Fibroblast of skin of left quadriceps (primary cell): ENCODE measurements at places on chromosomes 12 and 14.

GRCh38 chr12:8860165-8860961, 37.9 kb downstream of the A2ML1 start:
- DNase-seq: peak; percentile 1

DNA sequence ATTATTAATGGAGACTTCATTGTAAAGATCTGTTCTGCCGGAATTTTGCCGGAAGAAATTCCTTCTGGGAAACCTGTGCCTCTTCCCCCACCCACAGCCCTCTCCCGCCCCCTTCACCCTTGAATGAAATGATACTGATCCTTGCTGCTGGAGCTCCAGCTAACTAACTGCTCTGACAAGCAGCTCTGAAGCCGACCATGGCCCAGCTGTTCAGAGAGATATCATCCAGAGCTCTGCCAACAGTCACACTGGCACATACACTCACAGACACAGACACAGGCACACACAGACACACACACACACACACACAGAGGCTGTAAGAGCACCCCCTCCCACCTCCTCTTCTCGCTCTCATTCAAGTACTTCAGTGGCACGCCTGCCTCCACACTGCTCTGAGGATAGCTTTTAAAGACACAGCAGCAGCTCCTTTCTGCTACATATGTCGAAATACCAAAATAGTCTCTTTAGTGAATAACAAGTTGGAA, 88.6 kb downstream of the R3HDM2 start:
- DNase-seq: no peak

GRCh38 chr14:64646103-64646502, 58.1 kb upstream of the PLEKHG3 start:
- peak; percentile 77 for DNase-seq

- DNase-seq: no peak
These were observed 154.2 kb downstream of the DYRK2 start for GRCh38 chr12:67802731-67803130.

- DNase-seq: peak; percentile 10
These were observed 112.7 kb downstream of the NCOR2 start for GRCh38 chr12:124454735-124455134.

DNA sequence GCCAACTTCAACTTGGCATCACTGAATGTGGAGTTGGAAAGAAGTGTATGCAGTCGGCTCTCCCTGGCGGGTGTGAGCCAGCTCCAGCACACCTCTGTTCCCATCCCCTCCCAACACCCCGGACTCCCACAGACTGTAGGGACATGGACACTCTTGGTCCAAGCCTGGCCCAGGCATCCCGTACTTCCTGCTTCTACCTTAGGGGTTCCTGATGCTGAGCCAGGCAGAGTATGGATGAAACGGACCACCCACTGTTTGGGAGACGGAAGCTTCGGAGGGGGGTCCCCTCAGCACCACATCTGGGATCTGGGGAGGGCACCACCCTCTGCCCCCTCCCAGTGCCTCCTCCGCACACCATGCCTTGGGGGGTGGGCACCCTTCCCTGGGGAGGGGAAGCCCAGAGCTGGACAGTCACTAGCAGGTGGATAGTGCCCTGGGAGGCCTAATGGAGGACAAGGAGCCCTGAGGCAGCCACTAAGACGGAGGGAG, 62.0 kb downstream of the LGMN start:
- DNase-seq: no peak

DNA sequence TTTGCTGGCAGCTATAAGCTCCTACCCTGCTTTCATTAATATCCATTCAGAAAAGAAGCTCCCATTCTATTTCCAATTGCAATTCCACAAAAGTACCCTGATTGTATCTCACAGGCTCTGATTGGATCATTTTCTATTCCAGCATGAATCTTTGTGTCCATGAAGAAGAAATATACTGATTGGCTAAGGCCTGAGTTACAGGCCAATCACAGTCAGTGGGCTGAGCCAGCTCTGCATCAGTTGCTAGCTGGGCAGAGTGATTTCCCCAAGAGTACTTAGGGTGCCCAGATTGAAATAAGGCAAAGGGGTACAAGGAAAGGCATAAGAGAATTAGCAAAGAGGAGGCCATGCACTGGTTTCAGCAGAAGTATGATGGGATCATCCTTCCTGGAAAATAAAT, 14.4 kb downstream of the ART4 start:
- no peak for DNase-seq

- DNase-seq: no peak
These were observed 187.1 kb downstream of the KICS2 start for GRCh38 chr12:64034901-64035576.

DNA sequence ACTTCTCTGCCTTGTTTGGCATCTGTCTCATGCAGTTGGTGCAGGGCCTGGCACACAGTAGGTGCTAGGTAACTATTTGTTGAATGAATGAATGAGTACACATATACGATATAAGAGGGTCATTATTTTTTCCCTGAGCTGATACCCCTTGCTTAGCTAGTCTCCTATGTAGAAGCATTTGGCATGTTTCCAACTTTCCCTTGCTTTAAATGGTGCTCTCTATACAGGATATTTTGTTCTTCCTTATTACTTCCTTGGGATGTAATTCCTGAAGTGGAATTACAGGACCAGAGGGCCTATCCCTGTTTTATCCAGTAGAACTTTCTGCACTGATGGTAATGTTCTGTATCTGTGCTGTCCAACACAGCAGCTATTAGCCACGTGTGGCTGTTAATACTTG, 250.1 kb upstream of the PWP1 start:
- no peak for DNase-seq

DNA sequence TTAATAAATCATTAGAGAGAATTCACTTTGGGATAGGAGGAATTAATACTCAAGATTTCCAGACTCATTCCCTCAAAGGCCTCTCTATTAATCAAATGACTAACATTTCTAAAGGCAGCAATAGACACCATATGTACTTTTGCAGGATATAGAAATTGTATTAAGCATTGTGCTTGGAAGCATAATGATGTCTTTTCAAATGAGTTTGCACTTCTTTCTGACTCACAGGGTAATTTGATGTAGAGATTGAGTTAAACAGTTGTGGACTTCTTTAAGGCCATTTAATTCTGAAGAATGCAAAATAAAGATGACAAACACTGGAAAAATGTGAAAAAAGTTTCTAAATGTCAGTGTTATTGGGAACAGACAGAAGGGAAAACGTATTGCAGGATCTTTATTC, 63.4 kb upstream of the CSRP2 start:
- peak; percentile 93 for DNase-seq

GRCh38 chr12:64736771-64737170, 22.4 kb downstream of the GNS start:
- no peak for DNase-seq

- DNase-seq: no peak
These were observed 295.7 kb upstream of the FKBP4 start for GRCh38 chr12:2498964-2499500.

- DNase-seq: no peak
These were observed 92.0 kb downstream of the IRF2BPL start for GRCh38 chr14:76936483-76936882.

- no peak for DNase-seq
These were observed 3.5 kb upstream of the HIGD1C start for GRCh38 chr12:50948798-50949197.

GRCh38 chr14:76267322-76268046, 108.5 kb upstream of the ESRRB start:
- DNase-seq: no peak

DNA sequence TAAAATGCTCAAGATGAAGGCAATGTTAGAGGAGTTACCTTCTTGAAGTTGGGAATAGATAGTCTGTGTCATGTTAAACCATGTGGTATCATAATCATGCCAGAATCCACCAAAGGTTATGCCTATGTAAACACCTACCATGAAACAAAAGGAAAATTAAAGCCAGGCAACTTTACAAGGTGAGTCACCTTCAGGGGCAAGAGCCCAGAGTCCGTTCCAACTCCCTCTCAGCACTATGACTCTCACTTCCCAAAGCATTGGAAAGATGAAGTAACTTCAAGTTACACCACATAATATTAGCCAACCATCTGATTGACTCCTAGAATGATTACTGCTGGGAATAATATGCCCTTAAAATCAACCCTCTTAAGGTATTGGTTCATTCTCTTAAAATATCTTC, 38.5 kb downstream of the CATSPERB start:
- DNase-seq: no peak

- peak; percentile 32 for DNase-seq
These were observed 172.7 kb downstream of the ANO6 start for GRCh38 chr12:45388545-45388944.

DNA sequence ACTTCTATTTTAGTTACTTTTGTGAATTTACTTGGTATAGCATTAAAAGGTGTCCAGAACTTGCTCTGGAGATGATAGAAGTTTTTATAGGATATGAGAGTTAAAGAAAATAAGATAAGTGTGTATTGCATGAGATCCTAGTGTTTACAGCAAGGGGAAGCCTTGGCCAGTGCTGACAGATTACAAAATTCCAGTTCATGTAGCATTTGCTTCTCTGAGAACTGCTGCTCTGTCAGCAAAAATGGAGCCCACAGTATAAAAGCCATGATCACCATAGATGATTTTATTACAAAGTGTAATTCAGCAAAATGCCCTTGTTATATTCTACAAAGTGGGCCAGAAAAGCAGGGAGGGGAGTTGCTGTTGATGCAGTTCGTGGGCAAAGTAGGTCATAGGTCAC, 40.0 kb upstream of the ATF1 start:
- no peak for DNase-seq

DNA sequence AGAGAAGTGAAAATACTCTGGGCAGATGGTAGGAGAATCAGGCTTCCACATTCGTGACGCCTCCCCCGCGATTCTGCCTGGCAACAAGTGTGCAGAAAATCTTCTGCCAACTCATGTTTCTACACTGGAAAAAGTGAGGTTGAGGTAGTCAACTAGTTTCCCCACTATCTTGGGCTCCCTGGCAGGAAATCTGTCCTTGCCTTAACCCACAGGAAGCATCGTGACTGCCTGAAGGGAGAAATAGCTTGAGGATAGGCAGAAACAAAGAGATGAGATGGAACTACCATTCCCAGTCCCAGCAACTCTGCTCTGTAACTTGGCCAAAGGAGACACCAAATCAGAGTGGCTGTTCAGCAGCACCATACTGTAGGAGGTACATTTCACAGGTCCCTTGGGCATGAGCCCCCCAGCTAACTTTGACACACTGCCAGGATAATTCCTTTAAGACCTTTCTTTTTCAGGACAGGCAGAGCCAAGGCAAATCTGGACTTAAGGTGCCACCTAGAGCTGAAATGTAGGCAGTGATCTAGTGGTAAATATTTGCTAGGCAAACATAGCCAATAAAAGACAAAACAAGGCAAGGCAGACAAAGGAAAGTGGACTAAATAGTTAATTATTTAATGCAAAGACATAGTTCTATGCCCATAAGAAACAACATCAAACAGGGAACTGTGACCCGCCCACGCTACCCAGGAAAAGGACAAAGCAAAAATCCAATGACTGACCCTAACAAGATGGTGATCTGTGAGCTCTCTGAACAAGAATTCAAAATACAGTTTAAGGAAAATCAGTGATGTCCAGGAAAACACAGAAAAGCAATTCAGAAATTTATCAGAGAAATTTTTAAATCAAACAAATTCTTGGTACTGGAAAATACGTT, 205.1 kb downstream of the PTPRO start:
- DNase-seq: no peak

DNA sequence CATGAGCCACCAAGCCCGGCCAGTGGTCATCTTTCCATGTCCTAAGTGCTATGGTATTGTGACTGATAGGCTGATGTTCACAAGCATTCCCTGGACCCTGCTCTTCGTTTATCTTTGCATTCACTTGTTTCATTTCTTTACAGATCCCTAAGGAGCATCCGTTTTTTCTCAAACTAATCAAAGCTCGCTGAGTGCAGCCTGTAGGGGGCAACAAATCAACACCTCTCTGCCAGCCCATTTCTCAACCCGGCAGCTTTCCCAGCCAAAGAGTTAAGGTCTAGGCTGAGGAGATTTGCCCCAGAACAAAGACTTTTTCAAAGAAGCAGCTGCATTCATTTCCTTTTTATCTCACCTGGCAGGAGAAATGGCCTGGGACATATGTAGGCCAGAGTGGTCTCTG, 12.1 kb downstream of the SIRT4 start:
- no peak for DNase-seq

- no peak for DNase-seq
These were observed 16.1 kb downstream of the PIGH start for GRCh38 chr14:67583711-67584644.

- no peak for DNase-seq
These were observed 325.8 kb upstream of the DIO3 start for GRCh38 chr14:101235335-101236103.

- DNase-seq: peak; percentile 71
These were observed 119.4 kb downstream of the SAMD4A start for GRCh38 chr14:54686219-54686870.

- DNase-seq: no peak
These were observed 58.8 kb downstream of the PPP2R5C start for GRCh38 chr14:101820283-101820798.

DNA sequence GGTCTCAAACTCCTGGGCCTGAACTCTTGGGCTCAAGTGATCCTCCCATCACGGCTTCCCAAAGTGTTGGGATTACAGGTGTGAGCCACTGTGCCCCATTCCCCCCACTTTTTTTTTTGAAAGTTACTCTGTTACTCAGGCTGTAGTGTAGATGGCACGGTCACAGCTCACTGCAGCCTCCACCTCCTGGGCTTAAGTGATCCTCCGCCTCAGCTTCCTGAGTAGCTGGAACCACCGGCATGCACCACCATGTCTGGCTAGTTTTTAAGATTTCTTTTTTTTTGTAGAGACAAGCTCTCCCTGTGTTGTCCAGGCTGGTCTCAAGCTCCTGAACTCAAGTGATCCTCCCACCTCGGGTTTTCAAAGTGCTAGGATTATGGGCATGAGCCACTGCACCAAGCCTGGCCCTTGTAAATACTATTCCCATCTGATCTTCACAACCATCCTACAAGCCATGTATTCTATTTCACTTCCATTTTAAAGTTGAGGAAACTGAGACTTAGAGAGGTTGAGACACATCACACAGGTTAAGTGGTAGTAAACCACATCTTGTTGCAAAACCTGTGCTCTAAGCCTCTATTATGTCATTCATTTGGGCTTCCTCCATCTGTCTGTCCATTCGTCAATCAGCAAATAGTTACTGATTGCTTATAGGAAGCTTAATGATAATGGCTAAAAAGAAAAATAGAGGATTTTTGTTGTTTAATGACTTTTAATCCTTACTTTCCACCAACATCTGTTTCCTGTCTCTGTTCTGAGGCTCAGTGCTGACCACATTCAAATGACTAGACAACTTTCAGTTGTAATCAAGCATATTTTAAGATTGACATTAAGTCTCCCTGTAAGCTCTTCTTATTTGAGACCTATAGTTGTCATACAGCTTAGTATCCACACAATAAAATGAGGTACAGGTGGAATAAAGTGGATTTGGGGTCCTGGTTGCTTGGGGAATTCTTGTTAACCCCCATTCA, 9.2 kb downstream of the ASCL4 start:
- DNase-seq: no peak
